ENCODE measurements at places on chromosomes 4 and X. TPM values are rescaled to one million over a fixed set of nuclear protein-coding genes. Genes with fewer than 3 reads are reported as not detected.

The ARX gene
- total RNA-seq: not detected

The TADA2B gene
- 27.2 TPM for total RNA-seq

DNA sequence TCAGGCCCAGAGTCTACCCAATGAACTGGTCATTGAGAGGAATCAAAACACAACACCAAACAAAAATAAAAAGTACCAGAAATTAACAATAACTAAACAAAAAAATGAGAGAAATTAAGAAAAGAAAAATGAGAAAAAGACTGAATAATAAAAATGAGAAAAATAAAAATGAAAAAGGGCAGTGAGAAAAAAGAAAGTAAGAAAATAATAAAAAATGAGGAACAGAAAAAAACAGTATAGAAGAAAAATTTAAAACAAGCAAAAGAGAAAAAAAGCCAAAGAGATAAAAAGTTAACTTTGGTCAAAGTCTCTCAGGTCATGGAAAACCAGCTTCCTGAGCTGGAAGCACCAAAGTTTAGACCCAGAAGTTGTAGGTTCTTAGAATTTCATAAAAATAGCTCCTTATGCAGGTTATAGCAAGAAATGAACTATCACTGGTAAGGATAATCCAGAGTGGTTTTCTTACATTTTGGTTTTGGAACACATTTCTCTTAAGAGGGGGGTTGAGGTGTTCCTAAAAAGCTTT is 51.0 kb upstream of the WDR17 start:
- no peaks in the 10 kb centered on the region for H3K27me3 ChIP-seq
- no peak overlapping the region for H3K4me3 ChIP-seq
- DNase-seq: no peak
- no peak overlapping the region for H3K27ac ChIP-seq
- H3K36me3 ChIP-seq: no peaks in the 10 kb centered on the region

GRCh38 chr4:39369301-39369700 is 3.1 kb upstream of the RFC1 start:
- no peaks in the 10 kb centered on the region for H3K27me3 ChIP-seq
- H3K4me1 ChIP-seq: peaks cover 19% of the 10 kb centered on the region
- no peak overlapping the region for H3K4me3 ChIP-seq
- no peak overlapping the region for H3K27ac ChIP-seq
- no peaks in the 10 kb centered on the region for H3K36me3 ChIP-seq

DNA sequence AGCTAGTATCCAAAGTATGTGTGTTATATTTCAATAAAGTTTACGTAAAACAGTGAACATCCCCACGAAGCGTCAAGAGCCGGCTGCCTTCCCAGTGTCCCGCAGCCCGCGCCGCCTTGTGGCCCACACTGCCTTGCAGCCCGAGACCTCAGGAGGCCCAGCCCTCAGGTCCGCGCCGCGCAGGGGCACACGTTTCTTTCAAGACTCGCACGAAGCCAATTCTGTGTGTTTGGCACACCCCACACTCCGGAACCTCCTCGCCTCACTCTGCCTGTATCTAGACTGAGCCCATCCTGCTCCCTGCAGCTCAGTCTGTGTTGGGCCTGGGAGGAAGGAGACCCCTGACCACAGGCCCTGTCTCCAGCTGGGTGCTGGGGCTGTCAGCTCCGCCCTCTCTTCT is 5.8 kb downstream of the LRPAP1 start:
- H3K27ac ChIP-seq: no peak overlapping the region
- H3K36me3 ChIP-seq: peaks cover 11% of the 10 kb centered on the region
- H3K4me3 ChIP-seq: no peak overlapping the region
- peaks cover 14% of the 10 kb centered on the region for H3K4me1 ChIP-seq
- H3K27me3 ChIP-seq: no peaks in the 10 kb centered on the region

- H3K4me1 ChIP-seq: no peaks in the 10 kb centered on the region
- no peaks in the 10 kb centered on the region for H3K27me3 ChIP-seq
- no peak overlapping the region for H3K4me3 ChIP-seq
- DNase-seq: no peak
- no peaks in the 10 kb centered on the region for H3K36me3 ChIP-seq
- H3K27ac ChIP-seq: no peak overlapping the region
Measured at GRCh38 chr4:153028535-153028934, 92.4 kb downstream of the FHDC1 start.

Measured in heart right ventricle (tissue), 16 donors.